ENCODE measurements at places on chromosomes 5 and 9.
A peak's percentile ranks its signal among the peaks of the same experiment; 100 is the strongest.

DNA sequence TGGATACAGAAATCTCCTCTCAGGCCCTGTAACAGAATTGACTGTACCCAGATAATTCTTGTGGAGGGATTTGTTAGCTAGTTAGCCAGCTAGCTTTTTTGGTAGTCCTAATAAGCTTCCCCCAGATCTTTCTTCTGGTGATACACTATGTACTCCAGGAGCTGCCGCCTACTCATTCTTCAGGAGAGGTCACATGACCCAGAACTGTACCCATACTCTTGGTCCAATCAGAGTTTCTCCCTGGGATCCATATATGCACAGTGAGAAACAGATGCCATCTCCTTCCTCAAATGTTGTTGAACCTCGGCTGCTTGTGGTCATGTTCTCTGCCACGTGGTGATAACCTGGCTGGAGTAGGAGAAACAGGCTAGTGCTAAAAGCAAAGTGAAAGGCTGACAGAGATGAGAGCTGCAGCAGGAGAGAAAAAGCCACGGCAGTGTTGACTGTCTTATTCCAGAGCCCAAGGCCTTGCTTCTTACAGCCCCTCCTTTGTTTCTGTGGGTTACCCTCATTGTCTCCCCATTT is 123.0 kb upstream of the RFX3 start:
- no peak for DNase-seq

GRCh38 chr5:36880761-36881160 is 4.2 kb downstream of the NIPBL start:
- DNase-seq, result no peak

DNA sequence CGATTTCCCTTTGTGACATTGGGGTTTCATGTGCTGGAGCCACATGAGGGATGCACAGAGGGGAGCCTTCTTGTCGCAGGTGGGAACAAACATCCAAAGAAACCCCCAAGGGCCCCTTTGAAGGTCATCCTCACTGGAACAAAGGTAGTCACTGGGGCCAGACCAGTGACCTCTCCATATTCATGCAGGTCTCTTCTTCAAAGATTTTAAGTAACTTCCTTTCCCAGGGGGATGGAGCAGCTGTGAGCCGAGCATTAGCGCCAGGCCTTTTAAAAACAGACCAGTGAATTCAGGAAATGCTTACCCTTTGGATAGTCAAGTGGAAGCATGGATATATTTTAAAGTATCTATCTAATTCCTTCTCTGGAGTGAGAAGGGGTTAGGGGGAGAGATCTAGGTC is 33.0 kb downstream of the DAPK1 start:
- DNase-seq, result no peak

DNA sequence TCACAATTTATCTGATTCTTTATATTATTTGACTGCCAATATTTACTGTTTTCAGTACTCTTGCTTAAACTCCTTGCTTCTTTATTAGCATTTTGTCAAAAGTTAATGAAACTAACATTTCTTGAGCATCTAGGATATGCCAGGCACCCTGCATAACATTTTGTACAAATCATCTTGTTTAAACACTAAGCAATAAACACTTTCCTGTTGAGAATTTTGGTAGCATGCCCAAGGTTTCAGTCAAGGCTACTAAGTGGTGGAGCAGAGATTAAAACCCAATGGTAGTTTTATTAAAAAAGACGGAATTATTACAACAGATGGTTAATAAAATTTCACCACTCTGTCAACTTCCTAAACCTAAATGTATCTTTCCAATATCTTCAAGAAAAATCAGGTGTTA is 43.2 kb downstream of the SKIC3 start:
- no peak for DNase-seq

- no peak for DNase-seq
Measured at GRCh38 chr9:33177639-33178038, 10.5 kb upstream of the B4GALT1 start.

DNA sequence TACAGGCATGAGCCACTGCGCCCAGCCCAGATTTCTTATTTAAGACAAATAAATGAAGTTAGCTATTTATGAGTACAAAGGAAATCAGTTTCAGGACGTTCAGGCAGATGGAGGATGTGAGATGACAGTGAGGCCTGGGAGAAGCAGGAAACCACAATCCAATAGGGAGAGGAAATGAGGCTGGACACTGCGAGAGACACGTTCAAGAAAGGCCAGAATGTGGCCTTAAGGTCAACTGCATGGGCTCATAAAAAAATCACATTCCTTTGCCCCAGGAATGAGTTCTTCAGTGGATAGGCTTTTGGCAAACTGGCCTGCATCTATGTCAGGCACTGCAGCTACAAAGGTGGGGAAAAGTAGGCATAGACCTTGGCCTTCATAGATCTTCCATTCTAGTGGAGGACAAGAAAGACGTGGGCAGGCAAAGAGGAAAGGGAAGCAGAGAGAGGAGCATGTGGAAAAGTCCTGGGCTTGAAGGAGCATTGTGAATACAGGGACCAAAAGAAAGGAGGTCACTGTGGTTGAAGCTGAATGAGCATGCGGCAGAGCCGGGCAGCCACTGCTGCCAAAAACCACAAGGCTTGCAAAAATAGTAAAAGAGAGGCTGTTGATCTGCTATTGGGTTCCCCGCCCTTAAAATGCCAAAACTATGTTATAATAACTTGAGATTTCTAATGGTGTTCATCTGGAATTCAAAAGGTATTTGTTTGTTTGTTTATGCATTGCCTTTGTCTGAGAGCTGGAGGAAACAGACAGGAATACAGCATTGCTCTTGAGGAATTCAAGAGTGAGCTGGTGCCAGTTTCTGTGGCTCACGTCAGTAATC is 133.0 kb downstream of the GNA14 start:
- peak; percentile 48 for DNase-seq

- DNase-seq, result peak; percentile 43
Measured at GRCh38 chr9:136840877-136841645, 1.2 kb upstream of the AJM1 start.

- no peak for DNase-seq
Measured at GRCh38 chr9:106643211-106643930, 219.6 kb upstream of the ZNF462 start.

GRCh38 chr9:136230365-136230764 is 15.2 kb downstream of the QSOX2 start:
- DNase-seq, result no peak

DNA sequence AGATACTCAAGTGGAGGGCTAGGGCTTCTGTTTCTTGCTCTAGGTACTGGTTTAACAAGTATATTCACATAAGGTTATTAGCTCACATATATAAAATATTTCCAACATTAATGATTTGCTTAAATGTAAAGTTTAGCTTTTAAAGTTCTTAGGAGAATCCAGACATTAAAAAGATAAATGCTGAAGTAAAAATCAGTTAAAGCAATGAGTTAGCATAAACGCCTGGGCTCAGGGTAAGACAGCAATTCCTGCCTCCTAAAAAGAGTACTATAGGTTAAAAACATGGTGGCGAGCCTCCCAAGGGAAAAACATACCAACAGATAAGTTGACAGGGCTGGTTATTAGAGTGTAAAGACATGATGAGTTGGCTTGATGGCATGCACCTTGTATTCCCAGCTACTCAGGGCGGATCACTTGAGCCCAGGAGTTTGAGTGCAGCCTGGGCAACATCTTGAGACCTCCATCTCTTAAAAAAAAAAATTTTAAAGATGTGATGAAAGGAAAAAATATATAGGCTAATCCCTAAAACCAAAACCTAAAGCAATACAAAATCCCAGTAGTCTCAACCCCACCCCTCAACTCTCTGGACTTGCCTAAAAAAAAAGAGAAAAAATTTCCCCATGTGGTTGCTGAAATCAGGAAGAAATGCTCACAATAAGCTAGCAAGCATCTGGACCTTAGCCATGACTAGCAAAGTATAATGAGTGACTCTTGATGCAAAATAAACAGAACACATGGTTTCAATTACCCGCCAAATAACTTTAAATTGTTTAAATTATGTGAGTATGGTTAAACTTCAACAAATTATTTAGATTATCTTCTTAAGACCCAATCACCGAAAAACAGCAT is 3.6 kb downstream of the GOLPH3 start:
- DNase-seq, result no peak

DNA sequence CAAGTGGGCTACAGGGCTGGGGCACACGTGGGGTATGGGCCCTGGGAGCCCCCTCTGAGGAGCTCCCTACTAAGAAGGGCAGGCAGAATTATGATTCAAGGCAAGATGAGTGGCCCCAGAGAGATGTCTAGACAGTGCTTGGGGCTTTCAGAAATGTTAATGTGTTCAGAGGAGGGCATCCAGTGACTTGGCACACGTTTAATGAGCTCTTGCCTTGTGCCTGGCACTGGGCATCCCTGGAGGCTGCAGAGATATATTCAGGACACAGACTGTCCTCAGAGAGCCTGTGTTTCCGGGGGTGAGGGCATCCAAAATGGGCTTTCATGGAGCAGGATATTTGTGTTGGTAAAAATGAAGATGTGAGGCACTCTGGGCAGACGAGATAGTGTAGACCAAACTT is 25.4 kb upstream of the DAB2IP start:
- DNase-seq, result no peak

GRCh38 chr5:83321483-83322055 is 150.0 kb upstream of the VCAN start:
- no peak for DNase-seq

- DNase-seq, result no peak
Measured at GRCh38 chr9:106130374-106130773, 436.0 kb downstream of the TMEM38B start.

- no peak for DNase-seq
Measured at GRCh38 chr9:20290257-20290656, 332.0 kb downstream of the MLLT3 start.

GRCh38 chr9:121344184-121344583 is 25.9 kb downstream of the STOM start:
- DNase-seq, result no peak

GRCh38 chr9:4077499-4078102 is 222.3 kb downstream of the GLIS3 start:
- DNase-seq, result peak; percentile 26

DNA sequence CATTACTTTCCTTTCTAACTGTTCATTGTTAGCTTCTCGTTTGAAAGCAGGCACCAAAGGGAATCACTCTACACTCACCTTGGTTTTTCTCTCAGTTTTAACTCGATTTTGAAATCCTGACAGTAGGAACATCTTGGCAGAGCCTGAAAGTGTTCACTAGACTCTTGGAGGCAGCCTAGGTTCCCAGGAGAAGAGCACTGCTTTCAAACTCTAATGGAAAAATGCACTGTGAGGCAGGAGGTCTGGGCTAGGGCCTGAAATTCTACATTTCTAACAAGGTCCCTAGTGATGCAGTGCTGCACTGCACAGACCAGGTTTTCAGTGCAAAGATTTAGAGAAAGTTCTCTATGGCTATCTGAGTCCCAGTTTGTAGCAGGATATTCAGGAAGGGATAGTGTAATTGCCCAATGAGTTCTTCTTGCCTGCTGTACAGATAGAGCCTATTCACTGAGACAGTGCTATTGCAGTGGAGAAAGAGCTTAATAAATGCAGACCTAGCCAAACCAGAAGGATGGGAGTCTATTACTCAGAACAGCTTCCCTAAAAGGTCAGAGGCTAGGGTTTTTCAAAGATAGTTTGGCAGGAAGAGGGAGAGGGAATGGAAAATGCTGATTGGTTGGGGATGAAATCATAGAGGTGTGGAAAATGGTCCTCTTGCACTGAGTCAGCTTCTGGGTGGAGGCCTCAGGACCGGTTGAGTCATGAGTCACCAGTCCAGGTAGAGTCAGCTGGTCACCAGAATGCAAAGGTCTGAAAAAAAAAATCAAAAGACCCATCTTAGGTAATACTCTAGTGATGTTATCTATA is 153.9 kb downstream of the GPBP1 start:
- no peak for DNase-seq

GRCh38 chr9:110986529-110986928 is 51.7 kb downstream of the LPAR1 start:
- DNase-seq, result no peak

GRCh38 chr5:167780177-167780576 is 511.3 kb upstream of the WWC1 start:
- DNase-seq, result no peak

DNA sequence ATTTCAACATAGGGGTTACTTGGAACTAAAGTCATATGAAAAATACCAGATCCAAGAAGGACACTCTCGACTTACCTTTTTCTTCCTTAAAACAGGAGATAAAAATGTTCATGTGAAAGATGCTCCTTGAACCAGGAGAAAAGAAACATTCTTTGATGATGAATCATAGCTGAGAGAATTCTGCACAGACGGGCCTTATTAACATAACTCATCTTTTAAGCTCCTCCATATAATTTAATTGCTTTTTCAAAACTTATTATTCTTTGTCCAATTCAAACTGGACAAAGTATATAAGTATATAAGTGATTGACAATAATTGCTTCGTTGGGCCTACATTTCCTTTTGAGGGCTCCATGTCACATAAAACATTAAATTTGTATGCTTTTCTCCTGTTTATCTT is 945.2 kb upstream of the C9orf72 start:
- DNase-seq, result no peak

DNA sequence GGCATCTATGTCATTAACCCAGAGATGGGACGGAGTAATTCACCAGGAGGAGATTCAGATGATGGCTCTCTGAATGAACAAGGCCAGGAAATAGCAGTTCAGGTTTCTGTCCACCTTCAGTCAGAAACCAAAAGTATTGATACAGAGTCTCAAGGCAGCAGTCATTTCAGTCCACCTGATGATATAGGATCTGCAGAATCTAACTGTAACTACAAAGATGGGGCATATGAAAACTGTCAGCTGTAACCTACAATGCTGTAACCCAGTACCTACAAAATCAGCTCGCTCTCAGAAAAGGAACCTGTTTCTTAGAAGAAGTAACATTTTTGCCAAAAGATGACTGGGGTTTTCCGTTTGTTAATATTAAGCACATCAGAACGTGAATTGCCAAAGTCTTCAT is 14.7 kb downstream of the MFAP3 start:
- DNase-seq, result no peak

DNA sequence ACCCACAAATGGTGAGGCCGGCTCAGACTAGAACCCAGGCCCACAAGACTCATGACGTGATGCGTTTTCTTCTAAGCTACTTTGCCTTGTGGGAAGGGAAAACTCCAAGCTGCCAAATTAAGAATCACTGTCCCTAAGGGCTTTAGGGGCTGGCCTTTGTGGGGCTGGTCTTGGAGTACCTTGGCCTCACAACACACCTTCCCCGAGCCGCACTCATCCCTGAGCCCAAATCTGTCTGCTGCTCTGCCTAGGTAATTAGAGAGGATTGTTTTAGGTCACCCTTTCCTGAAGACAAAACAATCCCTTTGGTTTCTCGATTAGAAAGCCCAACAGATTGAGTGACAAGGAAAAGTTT is 137.3 kb downstream of the SEMA6A start:
- DNase-seq, result no peak

Measured in KBM-7 (cell line).